ENCODE measurements at places on chromosomes 13 and 19.

- no peak for DNase-seq
Observed at GRCh38 chr13:109231888-109232287, 554.5 kb downstream of the IRS2 start.

DNA sequence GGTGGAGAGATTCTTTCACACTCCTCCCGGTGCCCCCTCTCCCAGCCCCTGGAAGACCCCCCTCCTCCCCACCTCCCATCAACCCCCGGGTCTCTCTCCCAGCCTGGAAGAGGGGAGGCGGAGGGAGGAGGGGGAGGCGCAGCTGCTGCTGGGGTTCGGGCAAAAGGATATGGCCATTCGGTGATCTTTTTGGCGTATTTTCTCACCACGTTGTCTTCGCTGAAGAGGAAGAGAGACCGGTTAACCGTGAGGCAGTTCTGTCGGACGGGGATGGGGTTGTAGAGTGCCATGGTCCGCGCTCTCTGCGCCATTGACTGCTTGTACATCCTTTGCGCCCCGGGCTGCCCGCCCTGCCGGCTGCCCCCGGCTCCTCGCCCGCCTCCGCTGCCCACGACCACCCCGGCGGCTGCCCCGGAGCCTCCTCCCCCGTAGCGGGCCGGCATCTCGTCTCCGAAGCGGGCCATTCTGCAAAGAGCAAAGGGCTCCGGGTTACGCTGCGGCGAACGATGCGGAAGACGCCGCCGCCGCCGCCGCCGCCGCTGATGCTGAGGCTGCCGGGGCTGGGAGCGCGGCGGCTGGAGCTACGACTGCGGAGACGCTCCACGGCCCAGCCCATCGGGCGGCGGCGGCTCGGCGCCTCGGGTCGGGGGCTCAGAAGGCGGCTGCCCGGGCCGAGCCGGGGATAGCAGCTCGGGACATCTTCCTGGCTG, 363 bp downstream of the CACNA1A start:
- no peak for DNase-seq

- DNase-seq = no peak
Observed at GRCh38 chr13:73268306-73268705, 209.5 kb downstream of the KLF5 start.

GRCh38 chr19:42170715-42171114, 38.5 kb upstream of the POU2F2 start:
- no peak for DNase-seq

- DNase-seq = no peak
Observed at GRCh38 chr19:50718255-50719118, 1.1 kb downstream of the SHANK1 start.

DNA sequence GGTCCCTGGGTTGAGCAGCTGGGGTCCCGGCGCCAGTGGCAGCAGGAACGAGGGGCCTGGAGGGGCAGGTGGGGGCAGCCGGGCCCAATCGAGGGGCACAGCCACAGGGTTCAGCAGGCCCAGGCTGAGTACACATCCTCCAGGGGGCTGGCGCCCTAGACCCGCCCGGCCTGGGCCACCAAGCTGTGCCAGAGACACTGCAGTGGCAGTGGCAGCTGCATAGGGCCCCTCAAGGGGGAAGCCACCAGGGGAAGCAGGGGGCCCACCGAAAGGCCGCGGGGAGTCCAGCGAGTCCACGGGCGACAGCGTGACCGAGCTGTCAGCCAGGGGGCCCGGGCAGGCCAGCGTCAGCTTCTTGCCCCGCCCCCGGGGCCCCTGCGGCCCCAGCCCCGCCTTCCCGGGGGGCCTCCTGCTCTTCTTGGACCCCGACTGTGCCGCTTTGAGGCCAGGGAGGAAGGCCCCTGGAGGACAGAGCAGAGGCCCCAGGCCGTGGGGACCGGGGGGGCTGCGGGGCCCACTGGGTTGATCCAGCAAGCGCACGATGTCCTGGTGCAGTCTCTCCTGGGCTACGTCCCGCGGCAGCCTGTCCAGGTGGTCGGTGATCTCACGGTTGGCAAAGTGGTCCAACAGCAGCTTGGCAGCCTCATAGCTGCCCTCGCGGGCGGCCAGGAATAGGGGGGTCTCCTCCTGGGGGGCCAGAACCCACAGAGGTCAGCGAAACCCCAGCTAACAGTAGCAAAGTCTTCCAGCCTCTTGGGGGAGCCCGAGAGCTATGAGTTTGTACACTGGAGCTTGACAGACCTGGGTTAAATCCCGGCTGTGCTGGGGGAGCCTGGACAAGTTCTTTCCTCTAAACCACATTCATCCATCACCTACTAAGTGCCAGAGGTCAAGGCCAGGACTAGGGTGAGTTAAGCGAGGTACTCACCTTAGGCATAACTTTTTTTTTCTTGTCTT, 39.5 kb downstream of the NOTCH3 start:
- no peak for DNase-seq

GRCh38 chr19:36113425-36113824, 1.2 kb downstream of the POLR2I start:
- no peak for DNase-seq

DNA sequence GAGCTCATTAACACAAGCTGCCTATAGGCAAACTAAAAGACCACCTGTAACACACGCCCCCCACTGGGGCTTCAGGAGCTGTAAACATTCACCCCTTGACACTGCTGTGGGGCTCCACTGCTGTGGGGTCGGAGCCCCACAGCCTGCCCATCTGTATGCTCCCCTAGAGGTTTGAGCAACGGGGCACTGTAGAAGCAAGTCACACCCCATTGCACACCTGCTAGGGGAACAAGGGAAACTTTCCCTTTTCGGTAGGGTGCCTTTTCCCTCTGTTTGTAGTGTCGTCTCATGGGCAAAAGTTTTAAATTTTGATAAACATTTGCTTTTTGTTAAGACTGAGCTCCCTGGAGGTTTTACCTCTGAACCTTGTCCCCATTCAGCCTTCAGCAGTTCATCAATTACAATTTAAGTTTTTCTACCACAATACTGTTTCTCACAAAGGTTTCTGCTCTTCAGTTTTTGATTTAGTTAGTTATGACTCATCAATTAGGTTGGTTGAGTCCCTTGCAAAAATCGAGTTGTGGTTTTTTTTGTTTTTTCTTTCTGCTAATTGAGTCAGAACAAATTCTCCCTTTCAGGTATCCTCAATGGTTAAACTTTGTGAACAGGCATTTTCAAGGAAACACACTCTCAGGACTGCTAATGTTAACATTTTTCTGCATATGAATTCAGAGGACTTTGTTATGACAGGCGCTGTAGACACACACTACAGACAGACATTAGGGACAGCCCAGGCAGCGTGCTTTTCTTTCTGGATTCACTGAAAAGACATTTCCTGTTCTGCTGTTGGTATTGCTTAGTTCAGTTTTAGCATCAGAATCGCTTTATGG, 35.1 kb downstream of the ZNF433 start:
- no peak for DNase-seq

- DNase-seq = no peak
Observed at GRCh38 chr13:101178406-101178805, 237.9 kb downstream of the NALCN start.

DNA sequence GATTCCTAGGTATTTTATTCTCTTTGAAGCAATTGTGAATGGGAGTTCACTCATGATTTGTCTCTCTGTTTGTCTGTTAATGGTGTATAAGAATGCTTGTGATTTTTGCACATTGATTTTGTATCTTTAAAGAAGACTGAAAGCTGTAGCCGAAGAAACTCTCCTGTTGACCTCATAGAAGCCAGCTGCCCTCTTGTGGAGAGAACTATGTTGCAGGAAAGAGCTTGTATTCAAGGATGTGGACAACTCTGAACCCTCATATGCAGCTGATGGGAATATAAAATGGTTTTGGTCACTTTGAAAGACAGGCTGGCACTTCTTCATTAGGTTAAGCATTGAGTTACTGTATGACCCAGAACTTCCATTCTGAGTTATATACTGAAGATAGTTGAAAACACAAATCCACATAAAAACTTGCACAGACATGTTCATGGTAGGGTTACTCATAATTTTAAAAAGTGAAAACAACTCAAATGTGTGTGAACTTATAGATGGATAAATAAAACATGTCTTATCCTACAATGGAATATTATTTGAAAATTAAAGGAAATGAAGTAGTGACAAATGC, 65.8 kb upstream of the SLITRK6 start:
- peak; percentile 16 for DNase-seq

- no peak for DNase-seq
Observed at GRCh38 chr19:46471811-46472543, 614 bp upstream of the PNMA8A start.

- DNase-seq = no peak
Observed at GRCh38 chr13:113954046-113954835, 19.6 kb downstream of the C13orf46 start.

GRCh38 chr19:33453265-33453664, 68.3 kb downstream of the PEPD start:
- no peak for DNase-seq

- no peak for DNase-seq
Observed at GRCh38 chr19:47305309-47305751, 4.3 kb upstream of the C5AR1 start.

DNA sequence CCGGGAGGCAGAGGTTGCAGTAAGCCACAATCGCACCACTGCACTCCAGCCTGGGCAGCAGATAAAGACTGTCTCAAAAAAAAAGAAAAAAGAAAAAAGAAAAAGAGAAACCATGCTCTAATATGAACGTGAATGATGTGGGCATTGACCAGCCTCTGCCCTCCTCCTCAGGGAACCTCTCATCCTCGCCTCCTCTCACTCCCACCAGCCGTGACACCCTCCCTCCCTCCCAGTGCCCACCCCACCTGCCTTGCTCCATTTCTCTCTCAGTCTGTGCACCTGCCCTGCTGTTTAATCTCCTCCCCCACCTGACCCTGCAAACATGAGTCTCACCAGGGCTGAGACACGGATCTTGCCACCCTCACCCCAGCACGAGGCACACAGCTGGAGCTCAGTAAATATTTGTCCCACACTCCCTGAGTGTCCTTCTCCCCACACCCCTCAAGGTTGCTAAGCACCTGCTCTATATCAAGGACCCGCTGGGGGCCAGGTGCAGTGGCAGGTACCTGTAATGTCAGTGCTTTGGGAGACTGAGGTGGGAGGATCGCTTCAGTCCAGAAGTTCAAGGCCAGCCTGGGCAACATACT, 7.5 kb upstream of the BCAT2 start:
- no peak for DNase-seq

GRCh38 chr13:65940720-65941119, 1289.4 kb downstream of the PCDH9 start:
- DNase-seq = no peak

DNA sequence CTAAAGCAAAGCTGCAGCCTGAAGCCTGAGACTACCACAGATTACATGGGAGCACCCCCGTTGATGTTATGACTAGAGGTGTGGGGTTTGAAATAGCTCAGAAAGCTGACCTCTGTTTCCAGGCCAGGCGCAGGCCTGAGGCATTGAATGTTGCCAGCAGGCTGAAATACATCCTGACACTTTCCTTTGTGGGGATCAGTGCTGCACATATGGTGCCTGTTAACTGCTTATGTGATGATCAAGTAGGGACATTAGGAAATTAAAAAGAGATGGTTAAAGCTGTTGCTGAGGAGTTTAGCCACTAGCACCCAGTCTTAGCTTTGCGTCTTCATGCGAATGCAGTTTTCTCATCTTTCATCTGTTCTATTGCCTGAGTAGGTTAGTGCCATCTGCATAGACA, 83.2 kb downstream of the CCNA1 start:
- no peak for DNase-seq

GRCh38 chr13:104691767-104692467, 1625.7 kb upstream of the SLC10A2 start:
- DNase-seq = no peak

DNA sequence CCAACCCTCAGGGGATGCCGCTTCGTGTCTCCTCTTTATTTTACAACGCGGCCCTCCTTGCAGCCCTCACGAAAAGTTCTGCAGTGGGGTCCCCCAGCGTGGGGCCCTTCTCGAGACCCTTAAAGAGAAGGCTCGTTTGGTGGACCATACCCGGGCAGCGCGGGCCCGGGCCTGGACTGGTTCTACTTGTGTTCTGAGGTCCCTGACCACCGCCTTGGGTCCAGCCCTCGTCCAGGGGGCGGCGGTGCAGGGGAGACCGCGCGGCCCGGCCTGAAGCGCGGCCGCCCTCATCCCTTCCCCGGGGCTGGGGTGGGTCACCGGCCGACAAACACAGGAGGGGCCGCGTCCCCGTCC, 400 bp upstream of the SERP2 start:
- DNase-seq = no peak

DNA sequence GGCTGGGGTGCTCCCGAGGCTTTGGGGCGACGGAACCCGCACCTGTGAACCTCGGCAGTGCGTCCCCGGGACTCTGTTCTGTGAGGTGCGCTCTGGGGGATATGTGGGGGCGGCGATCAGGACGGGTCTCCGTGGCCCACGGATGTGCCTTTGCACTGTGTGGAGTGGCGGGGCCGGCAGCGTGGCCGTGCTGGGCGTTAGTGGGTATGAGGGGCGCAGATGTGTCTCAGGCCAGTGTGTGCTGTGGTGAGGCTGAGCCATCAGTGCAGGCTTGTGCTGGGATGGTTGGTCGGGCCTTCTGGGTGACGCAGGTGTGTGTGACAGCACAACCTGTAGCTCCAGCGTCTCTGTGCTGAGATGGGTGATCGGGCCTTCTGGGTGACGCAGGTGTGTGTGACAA, 16.9 kb downstream of the ZNF331 start:
- no peak for DNase-seq

DNA sequence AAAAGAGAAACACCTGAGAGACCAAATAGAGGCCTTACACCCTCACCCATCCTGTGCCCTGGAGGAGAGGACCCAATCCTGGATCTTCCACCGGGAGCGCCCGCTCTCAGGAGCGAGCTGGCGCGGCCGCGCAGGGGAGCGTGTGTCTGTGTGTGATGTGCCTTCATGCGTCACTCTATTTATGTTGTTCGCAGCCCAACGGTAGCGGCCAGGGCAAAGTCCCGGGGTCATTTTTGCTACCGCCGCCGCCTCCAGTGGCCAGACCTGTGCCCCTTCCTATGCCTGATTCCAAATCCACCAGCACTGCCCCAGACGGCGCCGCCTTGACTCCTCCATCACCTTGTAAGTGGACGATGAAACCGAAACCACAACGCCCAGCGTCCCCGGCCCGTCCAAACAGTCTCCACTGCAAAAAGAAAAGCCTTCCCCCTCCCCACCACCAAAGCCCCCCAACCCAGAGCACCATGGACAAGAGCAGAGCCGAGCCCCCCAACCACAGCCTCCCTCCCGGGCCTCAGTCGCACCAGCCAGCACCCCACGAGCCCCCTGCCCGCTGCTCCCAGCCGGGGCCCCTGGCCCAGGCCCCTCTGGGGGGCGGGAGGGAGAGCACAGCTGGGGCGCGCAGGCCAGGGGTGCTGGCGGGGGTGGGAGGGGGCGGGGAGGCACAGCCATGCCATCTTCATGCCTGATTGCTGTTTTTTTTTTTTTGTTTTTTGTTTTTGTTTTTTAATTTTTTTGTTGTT, 14.7 kb downstream of the LYL1 start:
- DNase-seq = no peak
